NB4 (cell line): ENCODE measurements at places on chromosomes 1 and 21.
A peak's percentile ranks its signal among the peaks of the same experiment; 100 is the strongest.

DNA sequence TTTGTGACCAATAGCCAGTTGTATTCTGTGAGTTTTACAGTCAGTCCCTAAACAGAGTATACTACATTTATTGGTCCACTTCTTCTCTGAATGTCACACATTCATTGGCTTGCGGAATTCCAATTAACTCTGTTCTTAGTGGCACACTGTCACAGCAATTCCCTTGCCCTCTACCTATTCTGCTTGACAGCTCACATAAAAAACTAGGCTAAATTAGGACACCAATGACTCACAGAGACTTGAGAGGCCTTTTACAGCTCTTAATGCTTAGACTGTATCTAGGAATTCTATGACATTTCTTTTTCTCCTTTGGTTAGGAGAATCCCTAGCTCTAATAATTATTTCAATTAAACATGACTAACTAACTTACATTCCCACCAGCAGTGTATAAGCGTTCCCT is 104.1 kb downstream of the NEGR1 start:
- DNase-seq = no peak

- no peak for DNase-seq
Measured at GRCh38 chr1:204493145-204493983, 1.2 kb downstream of the PIK3C2B start.

GRCh38 chr21:43585514-43585913 is 73.8 kb downstream of the HSF2BP start:
- no peak for DNase-seq

DNA sequence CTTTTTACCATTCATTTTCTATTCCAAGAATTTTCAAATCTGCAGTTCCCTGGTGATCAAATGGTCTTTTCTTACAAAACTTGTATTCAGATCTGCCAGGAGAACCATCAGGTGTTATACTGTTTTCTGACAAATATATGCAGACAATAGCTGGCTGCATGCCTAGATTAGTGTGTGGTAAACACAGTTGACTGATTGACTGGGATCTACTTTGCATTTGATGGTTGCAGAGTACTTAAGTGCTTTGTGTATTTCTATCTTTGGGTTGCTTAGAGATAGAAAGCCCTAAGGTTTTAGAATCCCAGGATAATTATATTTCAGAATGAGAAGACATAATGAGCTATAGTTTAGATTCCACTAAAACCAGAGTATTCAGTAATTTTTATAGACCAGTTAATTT is 102.0 kb upstream of the CHODL start:
- no peak for DNase-seq

DNA sequence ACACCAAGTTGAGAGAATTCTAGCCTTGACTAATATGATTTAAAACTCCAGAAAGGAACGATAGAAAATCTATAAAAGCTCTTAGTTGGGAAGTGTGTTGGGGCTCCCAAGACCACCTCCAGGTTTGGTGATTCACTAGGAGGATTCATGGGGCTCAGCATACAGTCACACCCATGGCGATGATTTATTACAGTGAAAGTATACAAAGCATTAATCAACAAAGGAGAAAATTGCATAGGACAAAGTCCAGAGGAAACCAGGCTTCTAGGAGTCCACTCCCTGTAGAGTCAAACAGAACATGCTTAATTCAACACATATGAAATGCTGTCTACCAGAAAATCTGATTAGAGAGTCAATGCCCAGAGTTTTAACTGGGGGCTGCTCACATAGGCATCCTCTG is 4.8 kb downstream of the CDCA8 start:
- DNase-seq = no peak

DNA sequence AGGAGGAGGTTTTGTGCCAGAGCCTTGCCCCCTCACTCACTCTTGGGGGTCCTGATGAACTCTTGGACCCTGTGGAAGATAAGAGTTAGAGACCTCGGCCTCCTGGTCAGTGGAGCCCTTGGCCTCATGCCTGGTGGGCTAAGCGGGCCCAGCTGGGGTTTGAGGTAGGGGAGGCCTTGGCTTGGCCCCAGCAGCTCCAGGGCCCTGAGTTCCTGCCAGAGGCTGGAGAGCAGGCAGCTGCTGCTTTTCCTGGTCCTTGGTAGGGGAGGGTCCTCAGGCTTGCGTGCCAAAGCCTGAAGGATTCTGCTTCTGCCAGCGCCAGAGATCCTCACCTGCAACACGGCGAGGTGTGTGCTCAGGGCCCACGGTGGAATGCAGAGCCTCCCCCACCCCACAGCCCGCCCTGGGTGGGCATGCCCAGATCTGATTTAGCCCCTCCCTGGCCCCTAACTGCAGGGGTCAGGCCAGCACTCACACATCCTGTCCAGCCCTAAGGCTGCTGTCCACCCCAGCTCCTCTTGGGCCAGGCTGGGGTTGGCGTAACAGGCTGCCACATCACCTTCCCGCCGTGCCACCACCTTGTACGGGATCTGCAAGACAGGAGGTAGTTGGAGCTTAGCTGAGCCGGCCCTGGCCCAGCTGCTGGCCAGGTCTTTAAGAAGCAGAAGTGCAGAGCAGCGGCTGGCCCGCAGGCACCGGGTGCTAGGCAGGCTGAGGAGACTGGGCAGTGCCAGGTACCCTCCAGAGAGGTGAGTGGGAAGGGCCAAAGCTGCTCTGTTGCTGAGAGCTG is 4.7 kb downstream of the GALE start:
- no peak for DNase-seq

GRCh38 chr1:14678011-14678638 is 79.6 kb downstream of the KAZN start:
- DNase-seq = no peak

GRCh38 chr1:116724765-116725375 is 29.4 kb upstream of the CD2 start:
- DNase-seq = peak; percentile 64

DNA sequence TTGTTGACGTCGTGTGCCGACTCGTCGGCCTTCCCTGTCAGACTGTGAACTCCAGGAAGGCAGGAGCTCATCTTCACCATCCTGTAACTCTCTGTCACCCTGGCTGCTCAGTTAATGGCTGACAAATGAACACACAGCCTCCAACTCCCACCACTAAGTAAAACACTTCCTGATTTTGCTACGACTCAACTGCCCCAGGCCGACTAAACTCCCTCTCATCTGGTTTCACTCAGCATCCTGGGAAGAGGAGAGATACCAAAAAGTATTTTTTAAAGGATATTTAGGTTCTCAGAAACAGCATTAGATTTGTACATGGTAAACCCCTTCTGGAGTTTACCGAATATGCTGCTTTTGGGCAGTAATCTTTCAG is 18.2 kb upstream of the LHX4 start:
- peak; percentile 45 for DNase-seq

- DNase-seq = no peak
Measured at GRCh38 chr21:33115631-33116510, 45.9 kb downstream of the OLIG1 start.

GRCh38 chr1:60108196-60108595 is 34.6 kb upstream of the C1orf87 start:
- DNase-seq = no peak

DNA sequence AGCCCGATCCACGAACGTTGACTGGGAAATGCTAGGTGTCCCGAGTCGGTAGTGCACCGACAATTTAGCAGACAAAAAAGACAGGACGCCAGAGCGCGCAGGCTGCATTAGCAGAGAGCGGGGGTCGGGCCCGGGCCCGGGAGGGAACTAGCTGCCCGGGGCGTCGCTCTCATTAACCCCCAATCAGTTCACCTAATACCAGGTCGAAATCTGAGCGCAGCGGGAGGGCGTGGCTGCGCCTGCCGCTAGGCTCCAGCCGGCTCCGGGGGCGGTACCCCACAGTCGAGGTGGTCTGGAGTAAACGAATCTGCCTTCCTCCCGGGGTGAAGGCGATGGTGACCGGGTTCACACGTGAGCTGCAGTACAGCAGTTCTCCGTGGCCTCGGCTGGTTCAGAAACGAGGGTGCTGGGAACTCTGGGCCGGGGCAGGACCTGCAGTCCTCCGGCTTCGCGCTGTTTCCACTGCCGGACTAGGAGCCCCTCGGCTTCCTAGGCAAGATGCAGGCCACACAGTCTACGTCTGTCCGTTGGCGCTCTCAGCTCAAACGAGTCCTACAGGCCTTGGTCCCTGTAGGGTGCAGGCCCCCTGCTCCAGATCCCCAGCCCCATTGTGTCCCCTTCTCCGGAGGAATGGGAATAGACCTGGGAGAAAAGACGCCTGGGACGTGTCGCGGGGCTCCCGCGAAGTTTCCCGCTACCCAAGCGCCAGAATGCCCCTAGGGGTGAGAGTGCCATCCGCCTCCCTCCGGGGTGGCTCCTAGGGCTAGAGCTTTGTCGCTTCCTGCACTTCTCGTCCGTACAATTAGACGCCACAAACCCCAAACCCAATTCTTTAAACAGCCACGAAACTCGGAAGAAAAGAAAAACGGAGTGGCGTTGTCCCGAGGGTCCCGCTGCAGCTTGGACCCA is 2.0 kb downstream of the GFI1 start:
- DNase-seq = peak; percentile 87

DNA sequence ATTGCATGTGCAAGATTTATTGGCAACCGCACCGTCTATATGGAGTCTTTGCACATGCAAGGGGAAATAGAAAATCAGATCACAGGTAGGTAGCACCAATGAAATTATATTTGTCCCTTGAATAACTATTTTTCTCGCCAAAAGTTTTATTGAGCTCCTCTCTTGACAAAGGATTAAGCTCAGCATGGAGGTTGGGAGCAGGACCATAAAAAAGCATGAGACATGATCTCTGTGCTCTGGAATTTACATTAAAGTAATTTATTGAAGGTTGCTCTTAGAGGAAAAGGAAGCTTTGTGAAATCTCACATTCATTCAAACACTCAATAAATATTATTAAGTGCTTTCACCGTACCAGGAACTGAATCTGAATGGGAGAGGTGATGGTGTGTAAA is 66.0 kb upstream of the UBE2U start:
- no peak for DNase-seq

DNA sequence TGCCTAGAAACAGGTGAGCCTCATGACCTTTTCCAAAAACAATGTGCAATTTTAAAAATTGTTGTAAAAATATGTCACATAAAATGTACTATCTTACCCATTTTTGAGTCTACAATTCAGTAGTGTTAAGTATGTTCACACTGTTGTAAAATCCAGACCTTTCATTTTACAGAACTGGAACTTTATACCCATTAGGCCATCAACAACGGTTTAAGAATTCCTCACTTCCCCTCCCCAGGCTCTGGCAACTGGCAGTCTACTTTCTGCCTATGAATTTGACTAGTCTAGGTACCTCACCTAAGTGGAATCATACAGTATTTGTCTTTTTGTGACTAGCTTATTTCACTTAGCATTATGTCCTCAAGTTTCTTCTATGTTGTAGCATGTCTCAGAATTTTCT is 8.6 kb downstream of the CTSE start:
- no peak for DNase-seq

GRCh38 chr1:12028248-12028647 is 8.9 kb downstream of the MIIP start:
- no peak for DNase-seq

- DNase-seq = no peak
Measured at GRCh38 chr1:214660900-214661299, 57.9 kb downstream of the CENPF start.

- DNase-seq = peak; percentile 10
Measured at GRCh38 chr1:230772457-230773395, 25.5 kb downstream of the CAPN9 start.

DNA sequence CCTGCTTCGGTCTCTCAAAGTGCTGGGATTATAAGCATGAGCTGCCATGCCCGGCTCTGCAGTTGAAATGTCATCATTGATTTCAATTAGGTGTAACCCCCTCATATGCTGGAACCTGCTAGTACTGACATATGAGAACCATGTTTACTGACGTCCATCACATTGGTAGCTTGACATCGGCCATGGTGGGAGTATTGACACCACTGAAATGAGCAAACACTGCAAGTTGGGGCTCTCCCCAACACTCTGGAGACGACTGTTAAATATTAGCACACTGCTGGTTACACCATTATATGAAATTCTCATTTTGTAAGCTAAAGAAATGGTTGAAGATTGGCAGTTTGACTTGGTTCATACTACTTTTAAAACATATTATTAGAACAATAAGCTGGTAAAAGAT is 63.7 kb downstream of the CNST start:
- DNase-seq = no peak

DNA sequence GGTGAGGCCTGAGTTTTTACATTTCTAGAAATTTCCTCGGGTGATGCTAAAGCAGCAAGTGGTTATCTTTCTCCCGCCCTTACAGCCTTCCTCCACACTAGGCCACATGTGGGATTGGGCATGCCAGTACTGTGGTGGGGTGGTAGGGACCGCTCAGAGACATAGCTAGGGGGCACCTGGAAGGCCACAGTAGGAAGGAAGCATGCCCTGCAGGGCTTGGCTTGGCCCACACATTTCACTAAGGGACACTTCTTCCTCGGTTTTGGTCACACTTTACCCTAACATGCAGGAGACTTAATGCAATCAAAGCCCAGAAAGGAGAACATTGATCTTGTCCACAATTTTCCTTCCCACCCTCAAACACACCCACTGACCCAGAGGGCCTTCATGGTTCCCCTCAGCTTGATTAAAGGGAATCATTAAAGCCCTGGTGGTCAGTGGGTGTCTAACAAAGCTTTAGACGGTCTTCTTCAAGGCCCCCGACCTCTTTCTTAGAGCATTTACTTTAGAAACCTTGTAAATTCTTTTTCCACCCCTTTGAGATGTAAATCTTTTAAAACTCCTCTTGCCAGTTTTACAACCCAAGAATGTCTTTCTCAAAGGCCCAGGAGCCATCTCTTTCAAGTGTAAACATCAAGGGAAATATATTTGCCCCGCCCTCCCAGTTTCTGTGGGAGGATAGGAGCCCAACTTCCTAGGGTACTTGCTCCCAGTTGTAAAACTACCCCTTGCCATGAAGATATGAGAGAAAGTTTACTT is 246.4 kb upstream of the PTBP2 start:
- DNase-seq = no peak

- DNase-seq = no peak
Measured at GRCh38 chr1:10740123-10740522, 56.3 kb downstream of the CASZ1 start.

GRCh38 chr1:64516301-64516700 is 46.4 kb downstream of the CACHD1 start:
- DNase-seq = no peak

- DNase-seq = no peak
Measured at GRCh38 chr1:214429951-214430770, 121.2 kb downstream of the PTPN14 start.

DNA sequence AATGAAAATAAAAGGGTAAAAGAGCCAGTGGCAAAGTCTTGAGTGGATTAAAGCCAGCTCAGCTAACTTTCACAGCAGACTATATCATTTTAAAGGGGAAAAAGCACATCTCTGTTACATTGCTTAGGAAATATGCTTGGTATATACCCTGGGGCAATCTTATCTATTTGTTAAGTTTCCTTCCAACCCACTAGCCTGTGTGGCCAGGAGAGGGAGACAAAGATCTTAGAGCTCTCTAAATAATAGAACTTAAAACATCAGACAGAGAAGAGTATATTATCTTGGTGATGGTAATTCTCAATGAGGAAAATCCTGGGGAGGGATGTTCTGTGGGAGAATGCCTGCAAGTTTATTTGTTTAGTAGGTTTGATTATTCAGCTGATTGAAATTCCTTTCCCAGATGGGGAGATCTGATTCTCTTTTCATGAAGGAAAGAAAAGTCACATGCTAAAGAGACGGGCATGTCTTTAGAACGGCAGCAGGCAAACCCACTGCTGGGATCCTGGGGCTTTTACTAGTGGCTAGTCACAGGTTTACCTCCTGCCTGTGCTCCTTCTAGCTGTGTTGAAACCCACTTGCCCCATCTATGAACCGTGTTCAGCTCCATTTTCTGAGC is 3.6 kb downstream of the KCNE2 start:
- DNase-seq = peak; percentile 69

GRCh38 chr1:189499736-189500135 is 977.9 kb downstream of the BRINP3 start:
- DNase-seq = no peak

GRCh38 chr1:21511579-21512522 is 2.6 kb downstream of the ALPL start:
- DNase-seq = no peak
